ENCODE measurements at places on chromosomes 16 and 17.

- peak; percentile 84 for DNase-seq
Measured at GRCh38 chr17:30520436-30520835, 43.2 kb downstream of the GOSR1 start.

GRCh38 chr16:8572919-8573724 lies 17.2 kb downstream of the TMEM114 start:
- DNase-seq: peak; percentile 31

GRCh38 chr16:19135896-19136438 lies 22.2 kb downstream of the ITPRIPL2 start:
- DNase-seq: peak; percentile 46

GRCh38 chr16:81600275-81600674 lies 155.7 kb downstream of the CMIP start:
- DNase-seq: peak; percentile 92

DNA sequence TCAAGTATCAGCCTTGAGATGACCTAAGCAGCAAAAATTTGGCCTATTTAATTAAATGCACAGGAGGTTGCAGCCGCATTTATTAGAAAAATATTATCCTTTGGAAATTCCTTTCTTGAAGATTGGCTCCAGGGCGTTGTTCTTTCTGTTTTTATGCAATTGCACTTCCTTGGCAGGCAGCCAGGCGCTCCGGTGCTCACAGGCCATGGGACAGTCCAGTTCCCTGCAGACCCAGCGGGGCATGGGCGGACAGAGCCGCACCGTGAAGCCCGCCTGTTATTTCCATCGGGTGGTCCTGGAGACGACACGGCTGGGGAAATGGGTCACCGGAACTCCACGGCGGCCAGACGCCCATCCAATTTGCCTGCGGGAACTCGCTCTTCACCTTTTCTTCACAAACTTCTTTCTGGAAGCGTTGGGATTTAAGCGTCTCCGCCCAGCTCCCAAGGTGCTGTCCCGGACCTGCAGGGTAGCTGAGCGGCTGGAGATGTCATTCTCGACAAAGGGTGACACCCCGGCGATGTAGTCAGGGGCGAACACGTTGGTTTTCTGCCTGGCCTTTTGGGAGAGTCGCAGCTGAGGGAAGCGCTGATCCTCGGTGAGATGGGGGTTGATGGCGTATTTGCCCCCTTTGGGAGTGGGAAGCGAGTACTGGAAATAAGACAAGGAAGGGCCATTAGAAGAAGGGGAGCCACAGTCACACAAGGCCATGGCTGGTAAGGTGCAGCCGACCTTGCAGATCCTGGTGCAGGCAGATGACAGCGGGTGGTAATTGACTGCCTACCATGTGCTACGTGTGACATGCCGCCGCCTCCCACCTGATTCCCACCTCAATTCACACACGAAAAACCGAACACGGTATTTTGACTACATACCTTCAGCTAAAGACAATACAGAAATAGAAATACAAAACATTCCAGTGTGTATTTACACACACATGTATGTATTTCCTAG lies 12.5 kb downstream of the NOB1 start:
- peak; percentile 62 for DNase-seq

GRCh38 chr16:23223368-23223767 lies 40.8 kb downstream of the SCNN1G start:
- no peak for DNase-seq

DNA sequence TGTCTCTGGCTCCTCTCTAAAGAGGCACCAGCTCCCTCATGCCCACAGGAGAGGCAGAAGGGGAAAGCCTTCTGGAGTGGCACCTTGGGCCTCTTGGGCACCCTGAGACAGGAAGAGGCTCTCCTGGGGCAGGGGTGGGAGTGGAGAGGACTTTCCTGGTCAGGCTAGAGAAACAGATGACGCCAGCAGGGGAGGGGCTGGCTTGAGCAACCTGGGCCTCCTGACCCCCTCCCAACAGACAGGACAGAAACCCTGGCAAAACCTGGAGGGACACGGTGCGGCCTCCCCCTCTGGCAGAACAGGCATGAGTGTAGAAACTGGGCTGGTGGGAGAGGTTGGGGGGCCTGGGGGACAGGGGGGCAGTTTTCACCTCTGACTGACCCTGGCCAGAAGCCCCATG lies 6.1 kb downstream of the SMIM5 start:
- no peak for DNase-seq

DNA sequence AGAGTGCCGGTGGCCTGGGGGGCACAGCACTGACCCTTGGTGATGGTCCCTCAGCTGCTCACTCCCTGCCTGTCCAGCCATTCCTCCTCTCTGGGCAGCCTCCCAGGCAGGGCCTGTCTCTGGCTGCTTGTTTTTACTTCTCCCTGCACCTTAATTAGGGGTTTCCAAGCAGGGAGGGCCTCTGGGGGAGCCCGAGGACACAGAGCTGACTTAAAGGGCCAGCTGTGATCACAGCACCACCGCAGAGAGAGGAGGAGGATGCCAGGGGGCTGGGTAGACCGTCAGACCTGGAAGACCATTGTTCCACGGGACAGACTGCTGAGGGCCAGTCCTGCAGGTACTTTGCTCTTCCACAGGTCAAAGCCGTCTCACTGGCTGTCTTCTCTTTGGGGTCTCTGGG lies 1.2 kb upstream of the DPH1 start:
- peak; percentile 22 for DNase-seq

DNA sequence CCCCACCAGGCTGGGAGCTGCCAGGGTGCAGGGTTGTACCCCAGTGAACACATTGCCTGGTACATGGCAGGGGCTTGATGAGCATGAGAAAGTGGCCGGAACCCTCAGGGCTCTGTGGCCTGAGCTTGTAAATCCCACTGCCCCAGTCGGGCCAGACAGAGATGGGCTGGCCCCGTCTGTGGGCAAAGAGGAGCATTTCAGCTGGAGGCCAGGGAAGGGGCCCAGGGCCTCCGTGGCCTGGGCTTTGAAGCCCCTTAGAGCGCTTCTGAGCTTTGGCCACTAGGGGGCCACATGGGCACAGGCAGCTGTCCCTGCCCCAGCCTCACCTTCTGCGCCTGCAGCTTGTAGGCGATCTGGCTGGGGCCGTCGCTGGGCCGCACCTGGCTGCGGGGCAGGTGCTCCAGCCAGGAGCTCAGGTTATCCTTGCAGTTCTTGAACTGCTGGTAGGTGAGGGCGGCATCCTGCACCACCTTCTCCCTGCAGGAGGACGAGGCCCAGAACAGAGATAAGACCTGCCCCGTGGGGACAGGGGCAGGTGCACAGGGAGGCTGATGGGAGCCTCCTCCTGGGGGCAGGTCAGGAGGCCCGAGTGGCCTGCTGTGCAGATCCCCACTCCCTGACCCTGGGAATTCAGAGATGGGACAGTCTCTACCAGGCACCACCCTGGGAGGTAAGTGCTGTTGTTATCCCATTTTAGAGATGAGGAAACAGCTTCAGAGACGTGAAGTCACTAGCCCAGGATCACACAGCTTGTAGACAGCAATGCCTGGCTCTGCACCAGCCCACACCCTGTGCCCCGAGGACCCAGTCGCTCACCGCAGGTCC lies 12.8 kb downstream of the EVPL start:
- peak; percentile 61 for DNase-seq

- no peak for DNase-seq
Measured at GRCh38 chr17:79815836-79816461, 19.1 kb upstream of the CBX8 start.

DNA sequence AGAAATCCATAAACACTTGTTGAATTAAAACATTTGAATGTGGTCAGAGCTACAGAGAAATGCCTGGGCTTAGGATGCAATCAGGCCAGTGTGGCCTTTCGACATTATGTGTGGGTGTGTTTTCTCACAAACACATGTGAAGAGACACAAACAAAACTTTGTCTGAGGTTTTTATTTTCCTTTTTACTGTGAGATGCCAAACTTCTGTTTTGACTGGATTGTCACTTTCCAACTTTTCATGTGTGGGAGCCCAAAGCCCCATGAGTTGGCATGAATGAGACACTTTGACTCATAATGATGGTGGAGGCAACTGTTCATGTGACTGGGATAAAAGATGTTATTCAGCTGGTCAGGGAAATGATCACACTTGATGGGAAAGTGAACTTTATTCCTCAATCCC lies 71.9 kb upstream of the GAS7 start:
- DNase-seq: no peak

DNA sequence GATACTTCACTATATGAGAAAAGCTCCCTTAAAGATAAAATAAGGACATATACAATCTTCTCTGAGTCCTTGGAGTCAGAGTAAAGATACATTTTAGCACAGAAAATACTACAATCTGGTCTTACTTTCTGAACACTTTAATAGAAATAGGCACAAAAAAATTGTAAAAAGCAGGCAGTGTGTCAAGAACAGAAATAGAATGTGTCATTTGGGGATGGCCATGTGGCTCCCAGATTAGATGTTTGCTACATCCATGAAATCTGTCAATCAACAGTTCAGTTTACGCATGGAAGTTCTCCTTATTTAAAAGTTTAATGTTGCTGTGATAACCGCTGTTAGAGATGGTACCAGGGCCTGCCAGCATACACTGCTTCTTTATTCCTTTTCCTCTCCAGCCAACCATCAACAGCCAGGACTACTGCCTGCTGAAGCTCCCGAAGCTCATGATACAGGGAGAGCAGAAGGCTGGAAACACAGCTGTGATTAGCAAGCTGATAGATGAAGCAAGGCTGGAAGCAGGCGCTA lies 278.5 kb downstream of the CEP112 start:
- DNase-seq: no peak

GRCh38 chr17:15941781-15942180 lies 3.1 kb upstream of the ADORA2B start:
- DNase-seq: peak; percentile 47

DNA sequence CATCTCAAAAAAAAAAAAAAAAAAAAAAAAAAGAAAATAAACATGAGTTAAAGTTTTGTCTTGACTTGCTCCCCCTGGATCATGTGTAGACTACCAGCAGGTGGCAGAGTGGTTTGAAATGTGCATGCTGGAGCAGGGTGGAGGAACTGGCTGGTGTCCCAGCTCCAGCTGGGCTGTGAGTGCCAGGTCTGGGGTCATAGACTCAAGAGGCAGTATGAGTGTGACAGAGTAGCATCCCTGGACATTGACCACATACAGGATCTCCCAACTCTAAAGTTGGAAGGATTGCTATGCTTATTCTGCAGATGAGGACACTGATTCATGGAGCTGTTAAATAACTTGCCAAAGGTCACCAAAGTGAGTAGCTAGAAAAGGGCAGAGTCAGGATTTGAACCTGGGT lies 198.0 kb upstream of the MPHOSPH6 start:
- DNase-seq: peak; percentile 39

GRCh38 chr16:84654238-84654637 lies 5.9 kb downstream of the KLHL36 start:
- DNase-seq: no peak

DNA sequence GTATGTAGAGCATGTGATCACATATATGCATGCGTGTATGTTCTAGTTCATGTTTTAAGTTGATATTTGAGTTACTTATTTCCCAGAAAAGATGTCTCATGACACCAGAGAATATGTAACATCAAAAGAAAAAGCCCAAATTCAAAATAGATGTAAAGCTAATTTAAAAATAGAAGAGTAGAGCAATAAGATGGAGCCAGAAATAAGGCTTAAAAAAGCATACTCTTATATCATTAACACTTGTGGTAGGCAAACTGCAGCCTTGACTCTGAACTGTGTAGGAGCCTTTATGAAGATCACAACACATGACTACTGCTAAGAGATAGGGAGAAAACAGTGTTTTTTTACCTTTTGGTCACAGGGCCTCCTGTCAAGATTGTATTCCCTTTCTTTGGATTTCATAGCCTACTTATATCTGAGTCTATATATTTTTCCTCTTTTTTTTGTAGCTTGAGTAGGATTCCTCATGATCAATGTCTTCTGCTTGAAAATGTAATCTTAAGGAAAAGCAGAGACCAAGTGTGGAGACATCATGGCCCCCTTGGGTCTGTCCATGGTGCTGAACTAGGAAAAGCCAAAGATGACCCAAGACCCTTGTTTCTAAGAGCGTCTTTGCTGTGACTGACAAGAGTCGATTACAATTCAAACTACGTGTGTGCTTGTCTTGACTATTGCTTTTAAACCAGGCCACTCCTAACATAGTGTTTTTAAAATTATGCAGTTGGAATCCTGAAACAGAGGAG lies 390.4 kb downstream of the SHISA9 start:
- no peak for DNase-seq

- no peak for DNase-seq
Measured at GRCh38 chr17:73743518-73744201, 99.4 kb upstream of the SDK2 start.
